ENCODE measurements at places on chromosomes 2 and 18.

DNA sequence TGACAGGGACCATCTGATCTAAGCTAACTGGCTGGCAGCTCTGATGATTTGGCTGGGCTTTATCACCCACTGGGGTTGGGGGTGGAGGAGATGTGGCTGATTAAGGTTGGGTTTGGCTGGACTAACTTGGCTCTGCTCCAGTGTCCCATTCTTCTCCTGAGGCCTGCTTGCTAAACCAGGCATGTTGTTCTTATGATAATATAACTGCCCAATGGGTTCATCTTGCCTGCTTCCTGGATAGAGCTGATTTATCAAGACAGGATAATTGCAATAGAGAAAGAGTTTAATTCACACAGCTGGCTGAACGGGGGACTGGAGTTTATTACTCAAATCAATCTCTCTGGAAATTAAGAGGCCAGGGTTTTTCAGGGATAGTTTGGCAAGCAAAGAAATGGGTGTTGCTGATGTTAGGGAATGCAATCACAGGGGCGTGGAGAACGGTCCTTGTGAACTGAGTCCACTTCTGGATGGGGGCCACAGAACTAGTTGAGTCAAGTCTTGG is 150.4 kb downstream of the PTH2R start:
- DNase-seq = no peak

GRCh38 chr18:54223568-54224241 is 764 bp downstream of the MBD2 start:
- peak; percentile 44 for DNase-seq

- no peak for DNase-seq
Measured at GRCh38 chr2:182406221-182406620, 20.6 kb downstream of the PDE1A start.

GRCh38 chr2:68663371-68664156 is 20.2 kb downstream of the PROKR1 start:
- DNase-seq = no peak

- no peak for DNase-seq
Measured at GRCh38 chr2:197828464-197829135, 24.2 kb downstream of the PLCL1 start.

Measured in NCI-H1694 treated with DMSO at 0.1 percent for 48 hours (cell line).